Effector memory CD8-positive, alpha-beta T cell (primary cell): ENCODE measurements at places on chromosomes 11 and 22.

DNA sequence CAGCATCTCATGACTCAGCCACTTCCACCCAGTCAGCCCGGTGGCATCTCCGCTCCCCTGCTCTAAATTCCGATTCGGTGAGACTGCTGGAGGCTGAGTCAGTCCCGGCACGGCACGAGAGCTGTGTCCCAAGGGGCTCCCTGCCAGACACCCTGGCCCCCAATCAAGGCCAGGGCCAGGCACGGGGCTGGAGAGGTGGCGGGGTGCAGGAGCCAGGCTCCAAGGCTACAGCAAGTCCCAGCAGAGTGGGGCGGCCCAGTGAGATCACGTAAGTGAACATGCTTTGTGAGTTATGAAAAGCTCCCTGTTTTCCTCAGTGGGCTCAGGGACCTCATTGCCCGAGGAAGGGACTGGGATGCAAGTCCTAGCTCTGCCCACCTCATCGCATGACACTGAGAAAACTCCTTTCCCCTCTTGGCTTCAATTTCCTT is 3.0 kb downstream of the C11orf68 start:
- DNase-seq = no peak

DNA sequence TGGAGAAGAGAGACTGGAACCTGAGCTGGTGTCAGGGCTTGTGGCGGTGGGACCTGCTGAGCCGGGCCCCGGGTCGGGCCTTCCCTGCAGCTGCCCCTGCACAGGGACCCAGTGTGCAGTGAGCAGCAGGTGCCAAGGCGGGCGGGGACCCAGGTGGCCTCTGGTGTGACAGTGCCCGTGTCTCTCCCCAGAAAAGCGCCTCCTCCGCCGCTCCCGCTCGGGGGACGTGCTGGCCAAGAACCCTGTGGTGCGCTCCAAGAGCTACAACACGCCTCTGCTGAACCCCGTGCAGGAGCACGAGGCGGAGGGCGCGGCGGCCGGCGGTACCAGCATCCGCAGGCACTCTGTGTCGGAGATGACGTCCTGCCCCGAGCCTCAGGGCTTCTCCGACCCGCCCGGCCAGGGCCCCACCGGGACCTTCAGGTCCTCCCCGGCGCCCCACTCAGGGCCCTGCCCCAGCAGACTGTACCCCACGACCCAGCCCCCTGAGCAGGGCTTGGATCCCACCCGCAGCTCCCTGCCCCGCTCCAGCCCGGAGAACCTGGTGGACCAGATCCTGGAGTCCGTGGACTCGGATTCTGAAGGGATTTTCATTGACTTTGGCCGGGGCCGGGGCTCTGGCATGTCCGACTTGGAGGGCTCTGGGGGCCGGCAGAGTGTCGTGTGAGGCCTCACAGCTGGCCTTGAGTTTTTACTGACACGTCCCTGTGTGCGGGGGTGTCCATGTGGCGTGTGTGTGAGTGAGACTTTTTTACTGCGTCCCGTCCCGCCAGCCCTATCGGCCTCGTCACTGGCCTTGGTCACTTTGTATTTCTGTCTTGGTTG is 15.6 kb upstream of the ARHGAP8 start:
- DNase-seq = no peak

DNA sequence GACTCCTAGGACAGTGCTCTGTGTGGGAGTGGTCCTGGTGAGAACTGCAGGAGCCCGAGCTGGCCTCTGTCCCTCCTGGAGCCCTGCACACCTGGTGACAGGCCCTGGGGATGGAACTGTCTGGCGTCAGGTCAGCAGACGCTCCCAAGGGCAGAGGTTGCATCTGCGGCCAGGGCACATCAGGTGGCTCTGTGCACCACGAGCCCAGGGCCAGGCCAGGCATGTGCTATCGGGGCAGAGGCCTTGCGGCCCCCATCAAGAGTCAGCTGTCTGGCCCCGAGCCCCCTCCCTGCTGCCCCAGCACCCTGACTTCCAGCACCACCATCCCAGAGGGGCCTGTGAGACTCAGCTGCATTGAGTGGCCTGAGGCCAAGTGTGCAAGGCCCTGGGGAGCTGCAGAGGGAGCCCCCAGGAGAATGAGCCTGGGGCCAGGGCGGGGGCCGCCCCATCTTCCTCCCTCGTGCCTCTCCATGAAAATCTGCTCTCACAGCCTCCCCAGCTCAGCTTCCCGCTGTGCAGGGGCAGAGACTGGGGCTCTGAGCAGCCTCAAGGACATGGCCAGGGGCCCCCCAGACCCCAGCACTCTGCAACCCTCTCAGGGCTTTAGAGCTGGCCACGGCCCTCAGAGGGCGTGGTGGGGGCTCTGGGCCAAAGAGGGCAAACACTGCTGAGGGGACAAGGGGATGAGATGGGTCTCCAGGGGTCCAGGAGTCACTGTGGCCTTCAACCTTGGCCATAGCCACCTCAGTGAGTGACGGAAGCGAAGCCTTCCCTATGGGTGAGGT is 56.4 kb downstream of the RTL6 start:
- DNase-seq = no peak

DNA sequence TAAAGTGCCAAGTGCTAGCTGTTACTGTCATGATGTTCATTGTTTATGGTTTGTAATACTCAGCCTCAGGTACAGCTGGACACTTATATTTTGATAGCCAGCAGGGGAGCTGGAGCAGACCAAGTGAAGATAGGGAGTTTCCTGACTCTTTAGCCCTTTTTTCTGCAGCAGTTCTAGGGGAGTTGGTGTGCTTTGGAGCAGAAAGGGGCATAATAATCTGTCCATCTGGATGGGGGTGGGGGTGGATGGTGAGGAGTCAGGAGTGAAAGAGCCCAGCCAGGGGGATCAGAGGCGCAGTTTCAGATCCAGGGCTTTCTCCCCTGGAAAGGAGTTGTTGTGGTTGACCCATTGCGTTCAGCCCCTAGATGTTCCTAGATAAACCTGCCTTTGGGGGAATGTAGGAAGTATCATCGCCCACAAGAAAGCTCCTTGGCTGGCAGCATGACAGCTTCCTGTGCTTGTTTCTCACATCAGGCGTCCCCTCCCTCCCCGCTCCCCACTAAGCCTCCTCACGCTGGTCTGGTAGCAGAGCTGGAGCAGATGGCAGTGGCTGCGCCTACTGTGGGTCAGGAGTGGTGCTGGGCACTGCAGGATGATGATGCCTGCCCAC is 41.9 kb downstream of the MED15 start:
- DNase-seq = peak; percentile 37

GRCh38 chr11:71139516-71140205 is 112.7 kb downstream of the SHANK2 start:
- no peak for DNase-seq

DNA sequence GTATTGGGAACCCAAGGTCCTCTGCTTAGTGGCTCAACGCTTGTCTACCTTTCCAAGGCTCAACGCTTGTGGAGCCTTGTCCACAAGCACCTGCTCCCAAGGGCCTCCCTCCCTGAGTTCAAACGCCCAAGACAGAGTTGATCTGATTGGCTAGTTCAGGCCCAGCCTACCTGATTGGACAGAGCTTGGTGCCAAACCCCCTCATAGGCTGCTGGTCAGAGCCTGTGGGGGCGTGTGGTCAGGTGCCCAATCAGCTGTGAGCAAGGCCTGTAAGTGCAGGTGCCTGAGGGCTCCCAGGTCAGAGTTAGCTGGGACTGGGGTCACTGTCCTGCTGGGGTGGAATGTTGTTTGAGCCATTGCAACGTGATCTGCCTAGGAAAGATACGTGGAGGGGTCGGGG is 16.9 kb upstream of the TMPRSS6 start:
- no peak for DNase-seq

GRCh38 chr11:1333860-1334259 is 24.4 kb upstream of the TOLLIP start:
- DNase-seq = no peak

- DNase-seq = no peak
Observed at GRCh38 chr11:117519170-117519569, 191.5 kb downstream of the CEP164 start.

- DNase-seq = no peak
Observed at GRCh38 chr11:3218483-3219280, at the start of gene MRGPRG. Gene MRGPRG (minus strand): TSS chr11:3218813. CDS start chr11:3218813, 0 bp downstream.

- DNase-seq = no peak
Observed at GRCh38 chr11:66289548-66290329, 796 bp upstream of the YIF1A start.

DNA sequence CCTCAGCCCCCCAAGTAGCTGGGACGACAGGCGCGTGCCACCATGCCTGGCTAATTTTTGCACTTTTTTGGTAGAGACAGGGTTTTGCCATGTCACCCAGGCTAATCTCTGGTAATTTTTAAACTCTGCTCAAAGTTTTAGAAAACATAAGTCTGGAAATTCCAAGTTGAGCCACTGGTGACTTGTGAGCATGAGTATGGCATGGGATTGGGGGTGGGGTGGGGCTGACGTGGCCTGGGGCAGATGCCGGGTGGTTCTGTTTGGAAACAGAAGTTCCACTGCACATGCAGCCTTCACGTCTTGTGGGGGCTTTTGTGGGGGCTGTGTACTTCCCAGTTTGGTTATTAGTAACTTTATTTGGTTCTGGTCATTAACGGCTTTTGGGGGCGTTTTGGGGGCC is 67.3 kb downstream of the PTPRJ start:
- no peak for DNase-seq

GRCh38 chr11:112596324-112596723 is 335.7 kb upstream of the PLET1 start:
- no peak for DNase-seq

- no peak for DNase-seq
Observed at GRCh38 chr11:69825941-69826340, 6.7 kb upstream of the FGF3 start.

DNA sequence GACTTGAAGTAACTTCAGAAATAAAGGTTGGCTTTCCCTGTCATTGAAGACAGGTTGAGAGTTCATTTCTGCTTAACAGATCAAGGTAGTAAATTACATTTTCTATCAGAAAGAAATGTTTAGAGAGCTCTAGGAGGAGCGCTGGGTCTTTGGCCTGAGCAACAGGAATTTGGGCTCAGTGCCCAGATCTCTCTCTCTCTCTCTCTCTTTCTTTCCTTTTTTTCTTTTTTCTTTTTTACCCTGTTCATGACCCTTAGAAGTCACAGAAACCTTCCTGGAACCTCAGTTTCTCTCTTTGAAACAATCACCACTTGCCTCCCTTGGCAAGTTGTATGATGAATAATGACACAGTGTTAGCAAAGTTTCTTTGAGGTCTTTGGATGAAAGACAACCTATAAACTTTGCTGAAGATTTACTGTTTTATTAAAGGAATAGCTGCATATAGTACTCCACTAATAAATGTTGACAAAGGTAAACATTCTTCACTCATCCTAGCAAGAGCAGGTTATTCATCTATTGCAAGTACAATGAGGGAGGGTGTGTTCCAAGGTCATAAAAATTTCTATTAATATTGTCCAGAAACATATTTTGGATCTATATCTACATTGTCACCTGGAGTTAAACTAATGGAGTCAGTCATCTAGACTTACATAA is 35.5 kb upstream of the RASSF10 start:
- no peak for DNase-seq

- DNase-seq = no peak
Observed at GRCh38 chr22:44724416-44724815, 22.4 kb downstream of the PRR5 start.

DNA sequence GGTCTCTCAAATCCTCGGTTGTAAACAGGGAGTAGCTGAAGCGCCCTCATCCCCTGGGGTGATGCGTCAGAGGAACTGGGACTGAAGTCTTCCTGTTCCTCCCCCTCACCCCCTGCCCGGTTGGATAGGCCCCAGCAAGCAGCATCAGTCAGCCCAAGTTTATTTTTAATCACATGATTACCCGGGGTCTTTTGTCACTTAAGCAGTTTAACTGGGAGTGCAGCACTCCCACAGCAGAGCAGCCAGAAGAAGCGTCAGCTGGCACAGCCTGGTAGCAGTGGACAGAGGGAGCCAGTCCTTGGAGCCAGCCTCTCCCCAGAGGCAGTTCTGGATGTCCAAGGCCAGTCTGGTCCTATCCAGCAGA is 342.1 kb downstream of the CTTN start:
- DNase-seq = no peak

DNA sequence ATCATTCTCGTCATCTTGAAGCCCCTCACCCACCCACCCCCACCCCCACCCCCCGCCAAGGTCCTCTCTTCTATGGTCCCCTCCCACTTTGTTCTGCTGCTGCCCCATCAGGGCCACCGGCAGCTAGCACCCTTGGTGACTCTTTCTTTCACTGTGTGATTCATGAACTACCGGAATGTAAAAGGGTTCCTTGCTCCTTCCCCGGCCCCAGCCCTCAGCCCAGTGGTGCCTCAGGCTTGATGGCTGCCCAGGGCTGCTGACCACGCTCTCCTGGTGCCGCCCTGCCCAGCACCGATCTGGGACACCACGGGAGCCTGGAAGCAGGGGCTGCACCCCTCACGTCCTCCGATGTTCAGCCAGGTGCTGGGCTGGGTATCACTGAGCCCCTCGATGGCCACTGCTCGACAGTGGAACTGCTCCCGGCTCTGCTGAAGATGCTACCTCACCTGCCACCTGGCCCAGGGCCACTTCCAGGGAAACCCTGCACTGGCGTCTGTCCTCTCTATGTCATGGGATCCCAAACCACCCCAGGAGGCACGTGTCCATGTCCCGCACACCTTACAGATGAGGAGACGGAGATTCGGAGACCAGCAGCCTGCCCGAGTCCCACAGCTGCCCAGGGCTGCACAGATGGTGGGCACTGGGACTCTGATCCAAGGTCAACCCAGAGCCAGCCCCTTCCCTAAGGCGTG is 39.7 kb downstream of the IGLL5 start:
- no peak for DNase-seq

DNA sequence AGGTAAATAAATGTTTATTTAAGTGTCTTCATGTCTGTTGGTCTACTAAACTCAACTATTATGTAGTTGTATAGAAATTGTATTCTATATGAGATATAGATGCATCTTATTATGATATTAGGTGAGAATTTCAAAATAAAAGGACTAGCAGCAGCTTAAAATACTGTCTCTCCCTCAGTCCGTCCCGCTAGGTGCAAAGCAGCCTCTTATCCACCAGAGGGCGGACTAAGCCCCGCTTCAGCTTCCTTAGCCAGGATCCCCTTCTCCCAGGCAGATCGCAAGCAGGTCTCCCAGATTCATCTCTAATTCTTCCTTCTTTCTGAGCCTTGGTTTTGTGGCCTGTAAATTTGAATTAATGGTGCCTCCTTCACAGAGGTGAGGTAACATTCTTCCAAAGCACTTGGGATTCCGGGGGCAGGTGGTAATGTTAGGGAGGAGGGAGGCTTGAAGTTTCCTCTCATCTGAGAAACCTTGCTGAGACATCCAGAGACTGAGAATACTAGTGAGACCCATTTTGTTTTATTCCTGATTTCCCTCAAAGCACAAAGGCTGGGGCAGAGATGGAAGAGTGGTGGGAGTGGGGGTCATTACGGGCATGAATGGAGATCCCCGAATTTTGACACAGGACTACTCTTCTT is 13.5 kb upstream of the INSC start:
- peak; percentile 44 for DNase-seq

GRCh38 chr11:105574974-105575373 is 34.9 kb upstream of the GRIA4 start:
- no peak for DNase-seq
